ENCODE measurements at places on chromosomes 3 and 15.

GRCh38 chr15:85542895-85543331 is 162.5 kb downstream of the AKAP13 start:
- no peak for DNase-seq

GRCh38 chr15:96338074-96338765 is 7.7 kb downstream of the NR2F2 start:
- DNase-seq, result no peak

- no peak for DNase-seq
Measured at GRCh38 chr3:67517781-67518180, 136.6 kb downstream of the SUCLG2 start.

DNA sequence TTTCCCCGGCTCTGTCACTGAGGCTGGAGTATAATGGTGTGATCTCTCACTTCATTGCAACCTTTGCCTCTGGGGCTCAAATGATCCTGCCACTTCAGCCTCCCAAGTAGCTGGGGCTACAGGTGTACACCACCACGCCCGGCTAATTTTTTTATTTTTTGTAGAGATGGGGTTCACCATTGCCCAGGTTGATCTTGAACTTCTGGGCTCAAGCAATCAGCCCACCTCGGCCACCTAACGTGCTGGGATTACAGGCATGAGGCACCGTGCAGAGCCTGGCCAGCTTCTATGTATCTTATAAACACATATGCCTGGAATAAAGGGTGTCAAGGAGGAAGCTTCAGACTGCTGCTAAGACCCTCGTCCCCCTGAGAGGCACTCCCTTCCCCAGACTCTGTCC is 4.2 kb downstream of the ZNF589 start:
- no peak for DNase-seq

DNA sequence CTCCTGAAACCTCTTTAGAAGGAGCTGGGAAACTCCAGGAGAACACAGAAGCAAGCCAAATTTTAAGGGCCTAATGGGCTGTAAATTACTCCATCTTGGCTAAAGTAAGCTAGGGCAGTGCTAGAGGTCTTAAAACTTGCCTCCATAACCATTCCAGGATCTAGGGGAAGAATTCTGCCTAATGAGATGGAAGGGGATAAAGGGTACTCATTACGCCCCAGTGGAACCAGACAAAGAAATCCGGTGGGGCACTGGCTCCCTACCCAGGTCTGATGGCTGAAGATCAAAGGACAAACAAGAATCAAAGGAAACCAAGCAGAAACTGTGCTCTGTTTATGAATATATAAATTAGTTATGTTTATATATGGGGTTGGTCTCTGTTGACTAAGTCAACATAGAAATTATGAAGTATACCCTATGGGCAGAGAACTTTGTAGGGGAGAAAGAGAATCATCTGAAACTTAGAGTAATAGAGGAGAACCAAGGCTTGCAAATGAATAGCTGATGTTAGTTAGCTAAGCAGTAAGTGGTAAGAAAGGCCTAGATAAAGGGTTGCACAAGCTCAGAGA is 57.8 kb downstream of the NCEH1 start:
- DNase-seq, result no peak

- DNase-seq, result no peak
Measured at GRCh38 chr15:101035611-101036010, 116.5 kb downstream of the LRRK1 start.

DNA sequence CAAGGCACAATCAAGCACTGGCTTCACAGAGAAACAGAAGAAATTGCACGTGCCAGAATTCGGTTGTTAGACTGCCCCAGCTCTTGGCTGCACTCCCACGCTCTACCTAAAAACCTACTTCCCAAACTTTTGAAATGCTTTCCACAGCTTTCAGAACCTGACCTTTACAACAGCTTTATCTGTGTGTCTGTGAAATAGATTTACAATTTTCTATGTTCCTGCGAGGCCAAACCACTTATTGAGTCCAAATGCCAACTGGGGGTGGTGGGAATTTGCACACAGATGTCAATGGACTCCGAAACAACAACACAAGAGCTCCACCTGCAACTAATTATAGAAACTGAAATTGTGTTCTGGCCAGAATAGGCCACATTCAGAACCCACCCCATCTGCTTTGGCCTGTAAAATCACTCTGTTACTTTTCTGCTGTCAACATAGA is 44.6 kb downstream of the ERC2 start:
- no peak for DNase-seq

DNA sequence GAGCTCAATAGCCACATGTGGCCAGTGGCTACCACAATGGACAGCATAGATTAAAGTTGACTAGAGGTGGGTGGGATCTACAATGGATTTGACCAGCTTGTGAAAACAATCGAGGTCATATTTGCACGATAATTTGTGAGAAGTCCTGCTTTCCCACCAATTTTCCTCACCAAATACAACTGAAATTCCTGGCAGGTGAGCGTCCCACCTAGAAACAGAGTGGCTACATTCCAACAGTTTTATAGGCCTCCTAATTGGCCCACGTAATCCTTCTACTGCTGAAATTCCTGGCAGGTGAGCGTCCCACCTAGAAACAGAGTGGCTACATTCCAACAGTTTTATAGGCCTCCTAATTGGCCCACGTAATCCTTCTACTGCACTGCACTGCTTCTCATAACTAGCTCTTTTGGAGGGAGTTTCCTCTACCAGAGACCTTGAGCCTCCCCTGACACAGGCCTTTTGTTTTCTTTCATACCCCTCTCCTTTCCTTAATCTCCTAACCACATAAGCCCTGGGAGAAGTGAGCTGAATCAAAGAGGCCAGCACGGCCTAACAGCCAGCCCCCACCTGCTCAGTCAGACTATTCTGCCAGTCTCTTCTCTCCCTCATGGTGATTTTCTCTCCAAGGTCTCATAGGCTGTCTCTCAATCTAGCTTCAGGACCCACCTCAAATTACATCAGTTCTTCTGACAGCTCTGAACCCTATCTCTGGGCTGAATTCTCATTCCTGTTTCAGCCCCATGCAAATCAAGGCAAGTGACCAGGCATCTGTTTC is 80.2 kb downstream of the BFSP2 start:
- DNase-seq, result no peak

DNA sequence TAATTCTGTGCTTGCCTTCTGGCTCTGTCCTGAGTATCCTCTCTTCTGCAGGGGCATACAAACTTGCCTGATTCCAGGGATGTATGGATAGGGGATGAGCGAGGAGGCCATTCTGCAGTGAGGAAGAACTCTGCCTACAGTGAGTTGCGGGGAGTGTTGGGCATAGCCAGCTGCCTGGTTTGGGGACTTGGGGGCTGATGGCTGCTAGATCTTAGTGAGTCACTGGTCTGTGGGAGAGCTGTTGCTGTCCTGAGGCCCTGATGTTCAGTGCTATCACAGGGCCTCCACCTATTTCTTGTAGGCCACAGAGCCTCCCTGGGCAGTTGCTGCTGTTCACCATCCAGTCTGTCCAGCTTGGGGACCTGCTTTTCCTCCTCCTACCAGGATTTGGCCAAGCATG is 20.3 kb downstream of the CDAN1 start:
- no peak for DNase-seq

GRCh38 chr3:189038773-189039745 is 132.7 kb upstream of the TPRG1 start:
- DNase-seq, result peak; percentile 50

GRCh38 chr3:71025516-71025915 is 558.0 kb downstream of the FOXP1 start:
- no peak for DNase-seq

- DNase-seq, result no peak
Measured at GRCh38 chr3:30510596-30510995, 95.8 kb upstream of the TGFBR2 start.

GRCh38 chr3:46096781-46097180 is 69.5 kb upstream of the XCR1 start:
- no peak for DNase-seq

DNA sequence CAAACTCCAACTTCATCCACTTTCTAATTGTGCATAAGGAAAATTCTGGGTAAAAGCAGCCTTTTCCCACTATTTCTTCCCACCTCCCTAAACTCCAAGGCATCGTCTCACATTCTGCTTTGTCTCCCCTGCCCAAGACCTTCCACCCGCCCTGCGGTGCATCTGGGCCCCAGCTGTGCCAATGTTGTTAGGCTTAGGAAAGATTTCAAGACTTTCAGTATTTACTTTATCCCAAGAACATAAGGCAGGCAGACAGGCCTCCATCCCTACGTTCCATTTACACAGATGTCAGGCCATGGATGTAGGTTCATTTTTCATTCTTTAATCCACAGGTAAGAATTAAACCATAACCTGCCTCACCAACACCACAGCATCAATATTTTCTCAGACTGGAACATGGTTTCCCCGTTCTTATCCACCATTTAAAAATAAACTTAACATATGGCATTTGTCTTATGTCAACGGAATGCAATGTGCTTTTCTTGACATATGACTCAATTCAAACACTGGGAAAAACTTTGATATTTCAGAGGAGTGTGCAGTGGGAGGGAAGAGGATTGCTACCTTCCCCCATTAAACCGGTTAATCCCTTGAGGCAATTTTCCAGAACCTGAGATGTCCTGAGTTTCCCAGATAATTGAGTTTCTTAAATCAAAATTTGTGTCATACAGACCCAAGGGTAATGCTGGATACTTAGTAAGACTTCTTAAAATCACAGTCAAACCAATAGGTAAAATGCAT is 238.0 kb upstream of the LRIG1 start:
- DNase-seq, result no peak

- no peak for DNase-seq
Measured at GRCh38 chr15:72368325-72368724, 7.5 kb downstream of the HEXA start.

DNA sequence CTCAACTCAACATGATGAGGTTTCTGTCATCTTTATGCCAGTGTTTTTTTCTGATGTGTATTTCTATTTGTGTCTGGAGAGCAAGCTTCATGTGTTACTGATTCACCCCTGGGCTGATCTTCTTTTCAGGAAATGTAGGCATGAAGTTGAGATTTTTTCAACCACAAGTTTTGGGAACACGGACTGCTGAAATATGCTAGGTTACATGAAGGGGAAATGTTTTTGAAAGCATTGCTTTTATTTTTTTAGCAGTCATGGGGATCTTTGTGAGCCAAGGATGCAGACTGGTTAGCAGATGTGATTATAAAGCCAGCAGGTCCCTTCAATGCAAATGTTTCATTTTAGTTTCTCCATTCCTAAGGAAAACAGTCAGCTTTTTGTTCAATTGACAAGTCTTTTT is 219.3 kb upstream of the COL8A1 start:
- no peak for DNase-seq

GRCh38 chr15:94263341-94264273 is 32.2 kb downstream of the MCTP2 start:
- DNase-seq, result no peak

DNA sequence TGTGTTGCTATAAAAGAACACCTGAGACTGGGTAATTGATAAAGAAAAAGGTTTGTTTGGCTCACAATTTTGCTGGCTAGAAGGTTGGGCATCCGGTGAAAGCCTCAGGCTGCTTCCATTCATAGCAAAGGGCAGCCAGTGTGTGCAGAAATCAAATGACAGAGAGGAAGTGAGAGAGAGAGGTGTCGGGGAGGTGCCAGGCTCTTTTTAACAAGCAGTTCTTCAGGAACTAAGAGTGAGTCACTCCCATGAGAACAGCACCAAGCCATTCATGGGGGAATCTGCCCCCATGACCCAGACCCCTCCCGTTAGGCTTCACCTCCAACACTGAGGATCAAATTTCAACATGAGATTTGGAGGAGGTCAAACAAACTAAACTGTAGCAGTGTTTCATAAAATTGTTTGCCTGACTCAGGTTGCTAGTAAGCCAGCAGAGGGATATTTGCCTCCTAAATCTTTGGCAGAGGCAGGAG is 4.5 kb upstream of the PARP15 start:
- peak; percentile 41 for DNase-seq

- no peak for DNase-seq
Measured at GRCh38 chr3:101690972-101691371, 4.5 kb upstream of the RPL24 start.

Data from activated T-cell treated with anti-CD3 and anti-CD28 coated beads, Interleukin-2, amount 50 U/mL, for 48 hours (primary cell).